K562 (cell line): ENCODE measurements at places on chromosomes 7 and 10.

DNA sequence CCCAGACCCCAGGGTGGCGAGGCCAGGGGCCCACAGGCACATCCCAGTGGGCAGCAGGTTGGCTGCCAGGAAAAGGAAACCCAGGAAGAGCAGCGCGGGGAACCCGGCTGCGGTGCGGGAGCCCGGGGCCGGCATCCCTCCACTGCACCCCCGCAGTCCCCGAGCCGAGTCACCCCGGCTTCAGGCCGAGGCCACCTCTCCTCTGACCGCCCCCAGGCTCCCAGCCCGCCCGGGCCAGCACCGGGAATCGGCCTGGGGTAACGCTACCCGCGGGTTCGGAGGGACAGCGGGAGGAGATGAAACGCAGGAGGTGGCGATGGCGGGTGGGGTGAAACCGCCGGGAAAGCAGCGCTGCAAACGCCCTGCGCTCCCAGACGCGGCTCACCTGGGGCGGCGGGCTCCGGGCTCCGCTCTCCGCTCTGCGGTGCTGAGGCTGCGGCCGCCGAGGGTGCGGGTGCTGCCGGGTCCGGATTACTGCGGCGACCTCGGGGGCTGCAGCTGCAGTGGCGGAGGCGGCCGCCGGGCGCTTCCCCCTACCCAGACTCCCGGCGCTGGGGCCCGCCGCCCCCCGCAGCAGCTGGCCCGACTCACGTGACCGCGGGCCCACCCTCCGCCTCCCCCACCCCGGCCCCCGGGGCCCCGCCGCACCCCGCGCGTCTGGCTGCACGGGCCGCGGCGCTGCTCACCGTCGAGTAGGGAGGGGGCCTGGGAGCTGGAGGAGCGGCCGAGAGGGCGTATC, at the start of gene SCRN1:
SCRN1 (minus strand) TSS at position 545 of the 739 bp plus-strand sequence. CDS start 20,734 bp downstream, outside the sequence.
- no peak for DNase-seq

DNA sequence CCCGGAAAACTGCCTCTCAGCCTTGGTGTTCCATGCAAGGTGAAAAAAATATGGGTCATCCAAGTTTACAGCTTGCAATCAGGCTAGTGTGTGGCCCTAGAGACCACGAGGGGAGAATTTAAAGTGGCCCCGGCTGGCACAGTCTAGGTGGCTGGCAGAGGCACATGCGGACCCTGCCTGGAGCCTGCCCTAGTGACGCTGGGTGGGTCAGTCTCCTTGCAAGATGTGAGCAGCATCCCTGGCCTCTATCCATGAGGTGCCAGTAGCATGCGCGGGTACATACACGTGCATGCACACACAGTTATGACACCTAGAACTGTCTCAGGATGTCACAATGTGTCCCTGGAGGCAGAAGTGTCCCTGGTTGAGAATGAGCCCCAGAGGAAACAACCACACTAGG, 22.4 kb upstream of the ZNF716 start:
- no peak for DNase-seq

GRCh38 chr10:4371691-4372295, 454.2 kb upstream of the AKR1E2 start:
- DNase-seq: no peak

DNA sequence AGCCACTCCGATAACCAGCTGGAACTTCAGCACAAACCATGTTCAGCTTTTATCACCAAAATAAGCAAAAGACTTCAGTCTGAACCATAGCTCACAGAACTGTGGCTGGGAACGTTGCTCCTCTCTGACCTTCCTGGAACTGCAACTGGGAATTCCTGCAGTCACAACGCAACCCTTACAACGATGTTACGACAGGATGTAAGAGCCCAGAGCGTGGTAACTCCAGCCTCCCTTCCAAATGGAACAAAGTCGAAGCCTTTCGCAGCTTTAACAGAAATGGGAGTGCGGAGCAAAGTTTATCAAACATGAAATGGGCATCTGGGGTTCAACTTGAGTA, 162.6 kb downstream of the ADAM12 start:
- DNase-seq: no peak
